ENCODE measurements at places on chromosomes 1 and 21.
A peak's percentile ranks its signal among the peaks of the same experiment; 100 is the strongest.

DNA sequence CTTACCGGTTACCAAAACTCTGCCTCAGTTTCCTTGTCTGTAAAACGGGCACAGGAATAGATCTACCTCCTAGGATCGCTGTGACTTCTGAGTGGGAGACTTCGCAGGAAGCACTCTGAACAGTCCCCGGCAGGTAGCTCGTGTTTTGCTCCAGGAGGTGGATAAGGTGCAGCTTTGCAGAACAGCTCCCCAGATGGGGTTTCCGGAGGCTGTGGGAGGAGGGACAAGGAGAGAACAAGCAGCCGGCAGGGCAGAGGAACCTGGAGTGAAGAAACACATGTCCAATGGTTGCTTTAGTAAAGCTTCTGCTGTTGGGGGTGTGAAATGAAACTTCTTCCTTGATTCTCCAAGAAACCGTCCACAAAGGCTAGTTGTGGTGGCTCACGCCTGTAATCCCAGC lies 95.5 kb upstream of the TARDBP start:
- DNase-seq = no peak

- DNase-seq = no peak
These were observed 14.8 kb upstream of the RNF220 start for GRCh38 chr1:44390277-44390676.

DNA sequence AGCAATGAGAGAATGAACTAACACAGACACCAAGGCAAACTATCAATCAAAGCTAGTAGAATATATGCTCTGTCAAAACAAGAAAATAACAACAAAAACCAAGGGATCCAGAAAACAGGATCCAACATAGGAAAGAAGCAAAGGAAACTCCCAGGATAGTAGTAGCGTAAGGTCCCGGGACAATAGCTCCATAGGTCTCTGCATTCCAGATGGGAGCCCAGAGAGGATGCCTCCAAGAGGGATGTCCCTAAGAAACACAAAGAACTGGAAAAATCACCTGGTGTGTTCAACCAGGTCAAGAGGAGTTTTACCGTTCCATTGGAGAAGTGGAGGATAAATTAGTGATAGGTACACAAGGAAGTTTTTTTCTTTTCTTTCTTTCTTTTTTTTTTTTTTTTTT lies 5.7 kb upstream of the FAM43B start:
- no peak for DNase-seq

- no peak for DNase-seq
These were observed 24.4 kb downstream of the FAAP20 start for GRCh38 chr1:2170211-2170610.

DNA sequence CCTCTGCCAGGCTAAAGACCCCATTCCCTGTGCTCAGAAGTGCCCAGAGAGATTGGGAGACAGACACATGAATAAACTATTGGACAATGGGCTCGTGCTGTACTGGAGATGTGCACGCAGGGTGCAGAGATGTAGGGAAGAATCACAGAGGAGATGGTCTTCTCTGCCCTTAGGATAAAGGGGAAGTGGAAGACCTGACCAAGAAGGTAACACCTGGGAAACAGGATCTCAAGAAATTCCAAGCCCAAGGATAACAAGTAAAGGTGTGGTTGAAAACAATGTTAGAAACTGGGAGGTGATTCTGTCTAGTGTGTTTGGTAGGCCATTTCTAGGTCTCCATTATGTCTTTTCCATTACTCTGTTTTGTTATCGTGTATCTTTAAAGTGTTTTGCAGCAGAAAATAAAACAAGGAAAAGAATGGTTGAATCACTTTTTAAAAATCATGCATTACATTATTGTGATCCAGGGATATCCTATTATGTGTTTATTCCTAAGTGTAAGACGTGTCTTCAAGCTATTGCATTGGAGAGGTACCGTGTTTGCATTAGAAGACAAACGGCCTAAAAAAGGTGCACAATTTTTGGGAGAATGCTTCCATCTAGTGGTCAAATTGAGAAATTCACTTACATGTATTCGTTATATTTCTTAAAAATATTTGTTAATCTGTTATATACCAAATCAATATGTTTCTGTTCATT lies 40.8 kb upstream of the KCTD3 start:
- peak; percentile 62 for DNase-seq

GRCh38 chr1:77534456-77534855 lies 148.0 kb downstream of the ZZZ3 start:
- no peak for DNase-seq

- DNase-seq = no peak
These were observed 24.8 kb downstream of the CSF1 start for GRCh38 chr1:109935451-109935900.

GRCh38 chr1:90854397-90854924 lies 137.4 kb upstream of the BARHL2 start:
- no peak for DNase-seq

DNA sequence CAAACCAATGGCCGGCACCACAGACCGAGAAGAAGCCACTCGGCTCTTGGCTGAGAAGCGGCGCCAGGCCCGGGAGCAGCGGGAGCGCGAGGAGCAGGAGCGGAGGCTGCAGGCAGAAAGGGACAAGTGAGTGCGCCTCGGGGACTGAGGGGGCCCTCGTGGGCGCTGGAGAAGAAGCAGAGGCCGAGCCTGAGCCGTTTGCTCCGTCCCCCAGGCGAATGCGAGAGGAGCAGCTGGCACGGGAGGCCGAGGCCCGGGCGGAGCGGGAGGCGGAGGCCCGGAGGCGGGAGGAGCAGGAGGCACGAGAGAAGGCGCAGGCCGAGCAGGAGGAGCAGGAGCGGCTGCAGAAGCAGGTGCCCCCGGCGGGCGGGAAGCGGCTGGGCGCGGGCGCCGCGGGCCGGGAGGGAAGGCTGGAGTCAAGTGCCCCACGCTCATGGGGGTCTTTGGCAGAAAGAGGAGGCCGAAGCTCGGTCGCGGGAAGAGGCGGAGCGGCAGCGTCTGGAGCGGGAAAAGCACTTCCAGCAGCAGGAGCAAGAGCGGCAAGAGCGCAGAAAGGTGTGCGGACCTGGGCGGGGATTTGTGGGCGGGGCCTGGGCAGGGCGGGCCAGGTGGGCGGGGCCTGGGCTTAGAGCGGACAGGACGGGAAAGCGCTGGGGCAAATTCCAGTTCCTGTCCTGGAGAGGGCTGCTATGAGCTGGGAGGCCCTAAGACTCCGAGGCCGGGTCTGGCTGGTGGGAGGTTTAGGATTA lies 22.7 kb downstream of the MAP7D1 start:
- DNase-seq = no peak

- peak; percentile 41 for DNase-seq
These were observed 492 bp downstream of the HLX start for GRCh38 chr1:220879509-220880361.

GRCh38 chr1:94456736-94457135 lies 38.5 kb downstream of the ABCD3 start:
- DNase-seq = no peak

- DNase-seq = no peak
These were observed 37.9 kb downstream of the WDR3 start for GRCh38 chr1:117967477-117967876.

DNA sequence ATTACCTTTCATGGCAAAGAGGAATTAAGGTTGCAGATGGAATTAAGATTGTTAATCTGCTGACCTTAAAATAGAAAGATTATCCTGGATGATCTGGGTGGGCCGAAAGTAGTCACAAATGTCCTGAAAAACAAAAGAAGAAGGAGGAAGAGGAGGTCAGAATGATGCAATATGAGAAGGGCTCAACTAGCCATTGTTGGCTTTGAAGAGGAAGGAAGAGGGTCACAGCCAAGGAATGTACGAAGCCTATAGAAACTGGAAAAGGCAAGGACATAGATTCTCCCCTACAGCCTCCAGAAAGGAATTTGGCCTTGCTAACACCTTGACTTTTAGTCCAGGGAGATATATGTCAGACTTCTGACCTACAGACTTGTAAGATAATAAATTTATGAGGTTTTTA lies 39.4 kb upstream of the FMOD start:
- no peak for DNase-seq

- no peak for DNase-seq
These were observed 35.6 kb downstream of the C4BPA start for GRCh38 chr1:207139616-207140015.

GRCh38 chr1:9538669-9539164 lies 548 bp upstream of the SLC25A33 start:
- DNase-seq = no peak

GRCh38 chr21:28821276-28822122 lies 171.2 kb downstream of the LTN1 start:
- DNase-seq = no peak

DNA sequence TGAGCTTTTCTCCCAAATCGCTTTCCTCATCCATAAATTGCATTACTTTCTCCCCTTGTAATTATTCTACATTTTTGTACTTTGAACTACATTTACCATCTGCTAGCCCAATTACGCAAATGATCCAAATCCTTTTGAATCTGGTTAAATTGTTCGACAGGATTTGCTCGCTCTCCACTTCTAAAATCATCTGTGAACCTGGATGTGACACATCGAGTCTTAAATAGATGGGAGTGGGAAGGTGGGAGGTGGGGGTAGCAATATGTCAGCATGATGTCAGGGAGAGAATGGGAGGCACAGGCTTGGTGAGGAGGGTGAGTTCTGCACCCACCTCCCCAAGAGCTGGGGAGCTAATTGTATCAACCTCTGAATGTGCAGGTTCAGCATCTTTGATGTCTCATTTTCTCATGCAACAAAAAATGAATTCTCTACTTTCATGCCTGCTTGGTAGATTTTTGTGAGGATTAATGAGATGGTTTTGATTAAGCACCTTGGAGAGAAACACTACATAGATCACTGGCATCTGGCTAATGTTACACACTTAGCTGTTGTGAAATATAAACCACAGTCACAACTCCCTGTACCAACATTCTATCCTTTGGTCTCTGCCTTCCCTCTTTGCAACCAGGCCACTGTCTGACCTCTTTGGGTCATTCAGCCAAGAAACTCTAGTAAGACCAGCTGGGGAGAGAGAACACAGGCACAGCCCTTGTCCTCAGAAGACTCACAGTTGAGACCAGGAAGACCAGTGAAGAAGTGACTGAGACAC lies 165.1 kb downstream of the DAB1 start:
- no peak for DNase-seq

Data from NCI-H2081 (cell line).